ENCODE measurements at places on chromosomes 5 and 9. TPM values are rescaled to one million over a fixed set of nuclear protein-coding genes. Genes with fewer than 3 reads are reported as not detected.

GRCh38 chr5:34553581-34553980 is 102.5 kb upstream of the RAI14 start:
- DNase-seq: no peak
- no peak overlapping the region for H3K27ac ChIP-seq
- no peaks in the 10 kb centered on the region for H3K4me1 ChIP-seq
- H3K36me3 ChIP-seq: no peaks in the 10 kb centered on the region
- H3K4me3 ChIP-seq: no peak overlapping the region

DNA sequence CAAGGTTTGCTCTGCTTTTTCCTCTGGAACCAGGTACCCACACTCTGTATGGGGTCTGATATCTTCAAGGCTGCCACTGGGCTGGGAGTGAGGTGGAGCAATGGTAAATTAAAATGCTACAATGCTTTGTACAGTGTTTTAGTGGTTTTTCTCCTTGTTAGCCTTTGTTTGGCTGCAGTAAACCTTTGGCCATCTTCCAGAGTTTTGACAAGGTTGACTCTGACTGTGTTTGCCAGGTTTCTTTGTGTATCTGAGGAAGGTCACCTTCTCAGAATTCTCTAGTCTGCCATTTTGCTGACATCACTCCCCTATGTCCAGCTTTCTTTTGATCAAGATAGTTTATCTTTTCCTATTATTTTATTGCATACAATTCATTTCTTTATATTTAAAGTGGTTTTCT is 11.2 kb downstream of the SPATA31D1 start:
- no peaks in the 10 kb centered on the region for H3K4me1 ChIP-seq
- H3K36me3 ChIP-seq: no peaks in the 10 kb centered on the region
- DNase-seq: no peak
- no peak overlapping the region for H3K27ac ChIP-seq

- H3K4me1 ChIP-seq: no peaks in the 10 kb centered on the region
- DNase-seq: no peak
Observed at GRCh38 chr9:72315089-72315509, 49.9 kb downstream of the ZFAND5 start.

- no peaks in the 10 kb centered on the region for H3K36me3 ChIP-seq
- no peaks in the 10 kb centered on the region for H3K4me1 ChIP-seq
- no peak overlapping the region for H3K27ac ChIP-seq
- peak; percentile 31 for DNase-seq
- peaks cover 34% of the 10 kb centered on the region for H3K27me3 ChIP-seq
Observed at GRCh38 chr5:171629628-171630349, 155.8 kb upstream of the SMIM23 start.

- H3K4me3 ChIP-seq: no peak overlapping the region
- peaks cover 1% of the 10 kb centered on the region for H3K4me1 ChIP-seq
- H3K27ac ChIP-seq: no peak overlapping the region
- DNase-seq: no peak
Observed at GRCh38 chr5:135339623-135340022, 59.4 kb downstream of the MACROH2A1 start.

DNA sequence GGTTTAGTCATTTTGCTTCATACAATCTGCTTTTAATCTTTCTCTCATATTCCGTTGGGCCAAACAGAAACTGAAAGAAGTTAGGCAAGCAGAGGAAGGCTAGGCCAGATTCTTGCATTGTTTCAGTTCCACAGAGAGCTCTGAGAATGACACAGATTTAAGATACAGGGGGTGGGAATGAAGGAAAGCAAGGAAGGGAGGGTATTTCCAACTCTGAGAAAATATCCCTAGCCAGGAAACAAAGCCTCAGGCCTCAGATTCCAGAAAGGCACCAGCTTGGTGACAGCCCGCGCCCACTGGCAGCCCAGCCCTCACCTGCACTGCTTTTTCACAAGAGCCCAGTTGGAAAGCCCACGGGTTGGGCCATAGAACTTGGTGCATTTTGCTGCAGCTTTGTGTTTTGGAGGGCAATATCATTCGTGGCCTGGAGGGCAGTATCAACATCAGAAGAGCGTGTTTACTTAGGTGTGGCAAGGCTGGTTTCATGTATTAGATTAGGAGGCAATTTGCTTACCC is 63.5 kb downstream of the ENC1 start:
- H3K27me3 ChIP-seq: peaks cover 2% of the 10 kb centered on the region
- peak overlapping the region; percentile 87 for H3K27ac ChIP-seq
- peak overlapping the region; percentile 76 for H3K4me3 ChIP-seq
- H3K4me1 ChIP-seq: peaks cover 25% of the 10 kb centered on the region
- H3K36me3 ChIP-seq: no peaks in the 10 kb centered on the region

DNA sequence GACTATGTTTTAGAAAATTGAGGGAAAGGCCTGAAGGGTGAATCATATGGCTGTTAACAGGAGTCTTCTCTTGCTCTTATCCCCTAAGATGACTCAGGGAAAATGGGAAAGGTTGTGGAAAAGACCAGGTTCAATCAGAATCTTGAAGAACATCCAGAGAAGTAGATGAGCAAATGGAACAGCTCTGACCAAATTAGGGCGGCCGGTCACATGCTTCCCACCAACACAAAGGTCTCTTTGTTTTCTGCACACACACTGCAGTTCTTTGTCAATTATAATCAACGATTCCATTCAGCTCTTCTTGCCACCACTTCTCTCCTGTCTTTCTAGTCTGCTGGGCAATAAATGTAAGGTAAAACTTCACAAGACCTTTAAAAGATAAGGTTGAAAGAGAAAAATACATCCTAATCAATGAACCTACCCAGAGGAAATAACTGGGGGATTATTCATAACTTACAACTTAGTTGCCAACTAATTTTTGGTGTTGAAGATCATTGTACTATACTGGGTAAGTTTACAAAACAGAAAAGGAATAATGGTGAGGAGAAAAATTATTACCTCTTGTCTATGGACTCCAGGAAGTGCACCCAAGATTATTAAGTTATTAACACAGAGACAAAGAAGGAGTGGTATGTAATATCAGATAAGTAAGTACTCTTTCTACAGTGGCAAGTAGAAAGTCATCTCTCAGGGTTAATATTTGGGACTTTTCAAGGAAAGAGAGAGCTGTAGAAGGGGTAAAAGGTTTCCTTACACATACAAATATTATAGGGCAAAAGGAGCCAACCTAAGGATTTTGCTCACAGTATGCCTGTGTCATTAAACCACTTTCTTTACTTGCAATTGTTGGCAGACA is 441.9 kb upstream of the PIK3R1 start:
- no peak overlapping the region for H3K4me3 ChIP-seq
- H3K36me3 ChIP-seq: no peaks in the 10 kb centered on the region
- peaks cover 6% of the 10 kb centered on the region for H3K27me3 ChIP-seq
- peak overlapping the region; percentile 5 for H3K27ac ChIP-seq
- no peaks in the 10 kb centered on the region for H3K4me1 ChIP-seq

- no peak overlapping the region for H3K4me3 ChIP-seq
- no peak overlapping the region for H3K27ac ChIP-seq
- no peaks in the 10 kb centered on the region for H3K4me1 ChIP-seq
Observed at GRCh38 chr5:92703976-92704375, 877.0 kb downstream of the NR2F1-AS1 start.

GRCh38 chr5:169182797-169183196 is 118.1 kb downstream of the SLIT3 start:
- H3K36me3 ChIP-seq: no peaks in the 10 kb centered on the region
- H3K4me1 ChIP-seq: no peaks in the 10 kb centered on the region
- H3K4me3 ChIP-seq: no peak overlapping the region

- H3K4me3 ChIP-seq: no peak overlapping the region
- no peak overlapping the region for H3K27ac ChIP-seq
- H3K36me3 ChIP-seq: no peaks in the 10 kb centered on the region
- DNase-seq: no peak
Observed at GRCh38 chr9:69425136-69425801, 100.3 kb downstream of the ENTREP1 start.

- no peak overlapping the region for H3K27ac ChIP-seq
- DNase-seq: no peak
- H3K36me3 ChIP-seq: no peaks in the 10 kb centered on the region
- H3K27me3 ChIP-seq: no peaks in the 10 kb centered on the region
Observed at GRCh38 chr9:72464857-72465592, 56.4 kb upstream of the TMC1 start.

GRCh38 chr5:30891660-30892059 is 301.8 kb upstream of the CDH6 start:
- no peaks in the 10 kb centered on the region for H3K4me1 ChIP-seq
- H3K36me3 ChIP-seq: no peaks in the 10 kb centered on the region
- no peak overlapping the region for H3K27ac ChIP-seq

GRCh38 chr5:67089200-67089725 is 107.3 kb downstream of the CD180 start:
- H3K4me3 ChIP-seq: no peak overlapping the region
- no peak overlapping the region for H3K27ac ChIP-seq
- DNase-seq: no peak
- H3K27me3 ChIP-seq: no peaks in the 10 kb centered on the region

The CNTFR gene
- not detected for total RNA-seq

The DOCK8 gene
- 319 TPM for total RNA-seq

The PCYOX1L gene
- total RNA-seq: 32.4 TPM

The GRXCR2 gene
- total RNA-seq: not detected

The SNCAIP gene
- total RNA-seq: not detected

The ADCY2 gene
- total RNA-seq: not detected

The CHSY3 gene
- not detected for total RNA-seq

The SPEF2 gene
- 13.7 TPM for total RNA-seq

Measured in activated naive CD8-positive, alpha-beta T cell treated with anti-CD3 and anti-CD28 coated beads, Interleukin-2, amount 10 ng/mL, durations not matched to agents 7 days and 5 days (primary cell).